ENCODE measurements at places on chromosomes 1 and 21.
A peak's percentile ranks its signal among the peaks of the same experiment; 100 is the strongest.

DNA sequence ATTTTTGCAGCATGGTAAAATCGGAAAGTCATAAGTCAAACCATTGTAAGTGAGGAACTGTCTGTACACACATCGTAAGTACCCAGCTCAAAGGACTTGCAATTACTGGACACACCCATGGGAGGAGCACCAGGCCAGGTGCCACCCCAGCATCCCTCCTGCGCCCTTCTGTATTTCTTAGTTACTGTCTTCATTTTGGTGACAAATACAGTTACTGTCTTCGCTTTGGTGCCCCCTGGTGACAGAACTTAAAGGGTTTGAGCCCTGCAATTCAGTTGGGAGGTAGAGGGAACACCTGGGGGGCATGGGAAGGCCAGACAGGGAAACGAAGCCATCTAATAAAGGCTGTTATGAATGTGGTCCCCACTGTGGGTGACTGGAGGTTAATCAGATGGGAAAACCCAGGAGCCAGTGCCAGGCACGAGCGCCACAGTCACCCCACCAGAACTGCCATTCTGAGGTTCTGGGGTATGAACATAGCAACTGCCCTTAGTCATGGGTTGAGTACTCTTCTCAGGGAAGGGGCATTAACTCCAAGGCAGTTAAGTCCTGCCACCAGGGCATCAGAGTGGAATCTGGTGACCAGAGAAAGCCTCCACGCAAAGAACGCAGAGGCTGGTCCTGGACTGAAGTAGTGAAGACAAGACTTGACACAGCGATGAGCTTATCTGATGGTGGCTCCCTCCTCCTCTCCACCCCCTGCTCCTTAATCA is 612.9 kb downstream of the PTPRU start:
- DNase-seq = peak; percentile 64

- DNase-seq = no peak
Measured at GRCh38 chr1:50936321-50936720, 23.7 kb downstream of the FAF1 start.

DNA sequence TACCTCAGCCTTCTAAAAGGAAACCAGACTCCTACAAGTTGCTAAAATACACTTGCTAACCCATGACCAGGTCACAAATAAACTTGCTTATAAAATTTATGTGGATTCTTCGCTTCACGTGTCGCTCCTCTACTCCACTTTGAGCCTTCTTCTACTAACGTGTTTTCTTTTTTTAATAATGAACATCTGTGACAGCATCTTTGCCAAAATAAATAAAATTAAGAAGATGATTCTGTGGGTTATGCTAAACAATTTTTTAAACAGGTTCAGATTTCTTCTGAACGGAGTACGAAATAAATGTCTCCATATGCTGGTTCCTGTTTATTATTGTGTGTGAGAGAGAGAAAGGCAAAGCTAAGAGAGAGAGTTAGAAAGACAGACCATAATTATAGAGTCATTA is 735.8 kb downstream of the LTN1 start:
- DNase-seq = no peak

DNA sequence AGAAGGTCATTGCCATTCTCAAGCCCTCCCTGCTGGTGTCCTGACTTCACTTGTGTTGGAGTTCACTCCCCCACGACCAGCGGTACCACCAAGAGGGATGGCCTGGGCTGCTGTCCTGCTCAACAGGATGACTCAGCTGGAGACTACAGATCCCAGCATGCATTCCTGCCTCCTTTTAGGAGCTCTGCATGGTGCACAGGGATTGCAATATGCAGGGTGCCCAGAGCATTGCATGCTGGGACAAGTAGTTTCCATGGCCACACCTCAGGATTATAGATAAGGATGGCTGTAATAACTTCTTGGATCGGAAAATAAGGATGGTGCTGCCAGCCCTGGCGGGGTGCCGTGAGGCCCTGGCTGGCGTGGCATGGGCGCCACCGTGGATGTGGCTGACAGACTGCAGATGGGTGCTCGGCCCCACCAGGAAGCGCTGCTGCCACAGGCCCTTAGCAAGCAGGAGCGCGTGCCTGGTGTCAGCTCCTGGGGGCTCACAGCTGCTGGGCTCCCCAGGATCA is 150.0 kb downstream of the CASZ1 start:
- DNase-seq = no peak

DNA sequence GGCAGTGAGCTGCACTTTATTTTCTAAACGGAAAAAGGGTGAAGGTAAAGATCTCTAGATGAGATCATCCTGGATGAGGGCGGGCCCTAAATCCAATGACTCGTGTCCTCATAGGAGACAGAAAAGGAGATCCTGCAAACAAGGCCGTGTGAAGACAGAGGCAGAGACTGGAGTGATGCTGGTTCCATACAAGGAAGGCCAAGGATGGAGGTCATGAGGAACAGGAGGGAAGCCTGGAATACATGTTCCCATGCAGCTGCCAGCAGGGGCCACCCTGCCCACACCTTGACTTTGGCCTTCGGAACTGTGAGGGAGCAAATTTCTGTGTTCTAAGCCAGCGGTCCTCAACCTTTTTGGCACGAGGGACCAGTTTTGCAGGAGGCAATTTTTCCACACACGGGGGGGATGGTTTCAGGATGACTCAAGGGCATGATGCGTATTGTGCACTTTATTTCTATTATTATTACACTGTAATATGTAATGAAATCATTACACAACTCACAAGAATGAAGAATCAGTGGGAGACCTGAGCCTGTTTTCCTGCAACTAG is 94.3 kb downstream of the PSMG1 start:
- peak; percentile 28 for DNase-seq

DNA sequence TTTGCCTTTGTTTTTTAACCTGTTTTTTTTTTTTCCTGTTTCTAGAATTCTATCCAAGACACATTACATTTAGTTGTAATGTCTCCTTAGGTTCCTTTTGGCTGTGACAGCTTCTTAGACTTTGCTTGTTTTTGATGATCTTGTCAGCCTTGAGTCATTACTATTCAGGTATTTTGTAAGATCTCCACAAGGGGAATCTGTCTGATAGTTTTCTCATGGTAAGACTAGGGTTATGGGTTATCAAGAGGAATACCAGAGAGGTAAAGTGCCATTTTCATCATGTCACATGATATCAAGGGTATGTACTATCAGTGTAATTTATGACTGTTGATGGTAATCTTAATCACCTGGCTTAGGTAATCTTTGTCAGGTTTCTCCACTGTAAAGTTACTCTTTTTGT is 99.1 kb upstream of the GFI1 start:
- DNase-seq = no peak

GRCh38 chr1:51878308-51878615 is 265 bp downstream of the NRDC start:
- DNase-seq = no peak

DNA sequence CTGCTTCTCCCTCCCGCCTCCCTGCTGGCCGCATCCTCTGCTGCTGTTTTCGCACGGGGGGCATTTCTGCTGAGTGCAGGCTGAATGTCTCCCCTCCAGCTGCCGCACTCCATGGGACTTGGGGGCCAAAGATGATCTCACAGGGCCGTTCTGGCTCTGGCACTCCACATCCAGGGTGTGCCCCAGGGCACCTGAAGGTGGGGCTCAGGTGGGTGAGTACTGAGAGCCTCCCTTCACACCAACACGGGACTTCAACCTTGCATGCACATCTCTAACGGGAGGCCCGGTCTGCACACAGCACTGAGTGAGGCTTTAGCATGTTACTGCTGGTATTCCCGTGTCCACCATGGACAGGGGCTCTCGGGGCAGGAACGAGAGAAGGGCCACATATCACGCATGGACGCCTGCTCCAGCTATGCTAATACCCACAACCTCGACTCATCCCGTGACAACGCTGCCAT is 88.9 kb downstream of the DMRTB1 start:
- DNase-seq = no peak

- no peak for DNase-seq
Measured at GRCh38 chr1:74571891-74572290, 59.5 kb upstream of the LRRC53 start.

- DNase-seq = no peak
Measured at GRCh38 chr1:29382851-29383745, 146.8 kb downstream of the PTPRU start.

DNA sequence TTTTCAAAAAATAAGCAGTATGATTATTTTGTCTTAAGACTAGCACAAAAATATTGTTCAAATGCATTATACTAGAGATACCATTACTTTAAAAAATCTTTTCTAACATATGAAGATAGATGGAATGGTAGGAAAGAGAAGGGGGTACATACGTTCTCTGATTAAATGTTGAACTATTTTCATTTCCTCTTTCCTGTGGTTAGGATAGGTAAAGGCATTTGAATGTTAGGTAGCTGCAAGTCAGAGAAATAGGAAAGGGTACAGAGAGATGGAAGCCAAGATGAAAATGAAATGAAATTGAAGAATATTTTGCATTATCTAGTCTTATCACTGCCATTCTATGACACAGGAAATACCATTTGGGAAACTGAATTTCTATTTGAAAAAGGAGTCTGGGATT is 28.3 kb downstream of the TLCD4 start:
- no peak for DNase-seq

DNA sequence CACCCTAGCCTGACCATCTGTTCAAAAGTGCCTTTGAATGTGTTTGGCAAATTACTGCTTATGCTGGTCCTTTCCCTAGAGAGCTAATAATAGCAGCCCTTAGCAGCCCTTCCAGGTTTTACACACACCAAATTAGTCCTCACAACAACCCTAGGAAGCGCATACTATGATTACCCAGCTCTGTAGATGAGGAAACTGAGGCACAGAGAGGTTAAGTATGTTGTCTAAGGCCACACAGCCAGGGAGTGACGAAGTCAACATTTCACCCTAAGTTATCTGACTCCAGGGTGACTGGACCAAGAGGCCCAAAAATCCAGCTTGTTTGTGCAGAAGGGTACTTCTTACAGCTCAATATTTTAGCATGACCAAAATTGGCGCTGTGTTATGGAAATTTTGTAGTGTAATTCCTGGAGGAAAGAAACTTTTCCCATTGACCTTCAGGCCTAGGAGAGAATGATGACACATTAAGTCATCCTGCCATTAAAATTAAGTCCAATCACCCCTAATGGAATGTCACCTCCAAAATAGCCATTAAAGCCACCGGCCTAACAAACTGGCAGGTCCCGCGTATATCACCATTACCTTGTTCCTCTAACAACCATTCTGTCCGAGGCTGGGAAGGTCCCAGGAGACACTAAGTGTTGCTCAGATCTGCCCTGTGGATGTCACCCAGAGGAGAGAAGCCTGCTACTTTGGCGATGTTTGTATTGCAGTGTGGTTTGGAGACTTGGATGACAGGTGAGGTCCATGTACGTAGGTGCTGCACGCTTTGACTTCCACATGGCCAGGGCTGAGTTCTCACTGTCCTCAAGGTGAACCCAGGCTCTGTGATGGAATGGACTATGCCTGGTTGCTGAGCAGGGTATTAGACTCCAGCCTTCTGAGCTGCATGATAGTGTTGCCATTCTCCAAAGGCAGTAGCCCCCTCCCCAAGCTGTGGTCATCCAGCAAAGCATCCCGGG is 258.3 kb downstream of the TOMM20 start:
- DNase-seq = no peak

DNA sequence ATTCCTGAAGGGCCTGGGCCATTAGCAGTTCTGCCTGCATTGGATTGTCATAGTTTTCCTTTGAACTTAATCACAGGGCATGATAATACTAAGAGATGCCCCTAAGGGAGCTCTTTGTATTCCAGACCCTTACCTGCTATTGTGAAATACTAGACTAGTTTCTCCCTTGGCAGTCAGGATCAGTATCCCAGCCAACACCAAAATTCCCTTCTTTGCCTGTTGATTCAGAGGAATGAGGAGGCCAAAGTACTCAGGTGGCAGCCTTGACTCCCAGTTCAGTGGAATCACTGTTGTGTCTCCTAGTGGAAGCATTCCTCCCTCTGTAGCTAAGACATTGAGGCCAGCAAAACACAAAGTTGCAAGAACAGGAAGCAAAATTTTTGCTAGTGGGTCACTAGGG is 20.7 kb downstream of the SLAMF7 start:
- no peak for DNase-seq

DNA sequence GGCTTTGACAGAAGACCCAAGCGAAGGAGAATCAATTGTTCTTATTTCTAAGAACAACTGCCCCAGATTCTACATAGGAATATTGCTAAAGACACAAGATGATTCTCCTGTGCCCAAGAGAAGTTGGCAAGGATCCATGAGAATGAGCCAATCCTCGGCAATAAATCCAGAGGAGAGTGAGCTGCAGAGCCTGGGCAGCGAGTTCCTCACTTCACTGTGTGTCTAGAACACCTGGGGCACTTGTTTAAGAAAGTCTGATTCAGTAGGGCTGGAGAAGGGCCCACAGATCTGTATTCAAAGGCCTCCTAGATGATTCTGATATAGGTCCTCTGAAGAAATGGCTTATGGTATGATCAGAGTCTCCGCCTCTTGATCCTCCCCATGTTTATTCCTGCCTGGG is 31.8 kb downstream of the GADD45A start:
- no peak for DNase-seq

- no peak for DNase-seq
Measured at GRCh38 chr1:227093309-227093708, 153.2 kb downstream of the COQ8A start.

GRCh38 chr1:50332941-50333594 is 90.2 kb downstream of the DMRTA2 start:
- peak; percentile 59 for DNase-seq

- no peak for DNase-seq
Measured at GRCh38 chr1:173866413-173867115, 1.2 kb downstream of the GAS5 start.

DNA sequence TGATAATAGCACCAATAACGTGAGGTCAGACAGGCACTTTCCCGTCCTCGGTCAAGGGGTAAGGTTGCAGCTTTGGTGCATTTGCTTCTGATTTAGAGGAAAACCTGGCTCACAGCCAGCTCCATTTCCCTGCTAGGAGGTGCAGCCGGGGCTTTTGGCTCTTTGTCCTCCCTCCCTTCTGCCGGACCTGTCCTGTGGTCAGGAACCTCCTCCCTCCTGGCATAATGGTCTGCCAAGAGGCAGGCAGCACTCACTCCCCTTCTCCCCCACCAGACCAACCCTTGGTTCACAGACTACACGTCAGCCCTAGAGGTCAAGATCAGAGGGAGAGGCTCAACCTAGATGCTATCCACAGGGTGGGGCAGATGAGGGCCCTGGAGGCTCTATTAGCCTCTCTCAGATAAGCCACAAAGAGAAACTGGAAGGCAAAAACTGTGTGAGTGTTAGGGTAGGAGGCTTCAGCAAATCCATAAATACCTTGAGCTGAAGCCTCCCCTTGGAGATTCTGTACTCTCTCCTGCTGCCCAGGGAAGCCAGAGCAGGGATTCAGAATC is 64.8 kb downstream of the PLXNA2 start:
- no peak for DNase-seq

DNA sequence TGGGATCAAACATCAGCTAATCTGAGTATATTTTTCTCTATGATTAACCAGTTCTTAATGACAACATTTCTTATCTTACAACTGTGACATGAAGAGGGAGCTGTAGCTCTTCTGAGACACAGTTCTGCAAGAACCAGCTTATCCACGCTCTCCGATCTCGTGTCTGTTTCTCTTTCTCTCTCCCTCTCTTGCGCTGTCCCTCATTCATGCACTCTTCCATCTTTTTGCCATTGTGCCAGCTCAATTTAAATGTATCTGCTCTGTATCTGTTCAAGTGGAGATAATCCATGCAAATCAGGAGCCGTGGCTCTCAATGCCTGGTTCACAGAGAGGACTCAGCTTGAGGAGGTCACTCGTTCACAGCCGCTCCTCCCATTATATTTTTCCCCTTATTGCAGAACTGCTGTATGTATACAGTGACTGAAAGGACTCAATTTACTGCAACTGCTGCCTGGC is 494.7 kb upstream of the ADGRL2 start:
- no peak for DNase-seq

- DNase-seq = peak; percentile 58
Measured at GRCh38 chr1:12052008-12052573, 11.0 kb upstream of the TNFRSF8 start.

GRCh38 chr1:3019516-3020051 is 1.7 kb upstream of the ACTRT2 start:
- no peak for DNase-seq

Data from activated CD4-positive, alpha-beta T cell treated with anti-CD3 and anti-CD28 coated beads for 48 hours (primary cell).